ENCODE measurements at places on chromosomes 6 and 20. TPM values are rescaled to one million over a fixed set of nuclear protein-coding genes. Genes with fewer than 3 reads are reported as not detected.

- H3K36me3 ChIP-seq = no peaks in the 10 kb centered on the region
- H3K27me3 ChIP-seq = no peaks in the 10 kb centered on the region
- H3K4me3 ChIP-seq = no peak overlapping the region
- H3K27ac ChIP-seq = no peak overlapping the region
- H3K4me1 ChIP-seq = no peaks in the 10 kb centered on the region
- no peak for DNase-seq
Observed at GRCh38 chr6:50637267-50637666, 76.1 kb upstream of the TFAP2D start.

Gene SAMD3
- 4.7 TPM for total RNA-seq

DNA sequence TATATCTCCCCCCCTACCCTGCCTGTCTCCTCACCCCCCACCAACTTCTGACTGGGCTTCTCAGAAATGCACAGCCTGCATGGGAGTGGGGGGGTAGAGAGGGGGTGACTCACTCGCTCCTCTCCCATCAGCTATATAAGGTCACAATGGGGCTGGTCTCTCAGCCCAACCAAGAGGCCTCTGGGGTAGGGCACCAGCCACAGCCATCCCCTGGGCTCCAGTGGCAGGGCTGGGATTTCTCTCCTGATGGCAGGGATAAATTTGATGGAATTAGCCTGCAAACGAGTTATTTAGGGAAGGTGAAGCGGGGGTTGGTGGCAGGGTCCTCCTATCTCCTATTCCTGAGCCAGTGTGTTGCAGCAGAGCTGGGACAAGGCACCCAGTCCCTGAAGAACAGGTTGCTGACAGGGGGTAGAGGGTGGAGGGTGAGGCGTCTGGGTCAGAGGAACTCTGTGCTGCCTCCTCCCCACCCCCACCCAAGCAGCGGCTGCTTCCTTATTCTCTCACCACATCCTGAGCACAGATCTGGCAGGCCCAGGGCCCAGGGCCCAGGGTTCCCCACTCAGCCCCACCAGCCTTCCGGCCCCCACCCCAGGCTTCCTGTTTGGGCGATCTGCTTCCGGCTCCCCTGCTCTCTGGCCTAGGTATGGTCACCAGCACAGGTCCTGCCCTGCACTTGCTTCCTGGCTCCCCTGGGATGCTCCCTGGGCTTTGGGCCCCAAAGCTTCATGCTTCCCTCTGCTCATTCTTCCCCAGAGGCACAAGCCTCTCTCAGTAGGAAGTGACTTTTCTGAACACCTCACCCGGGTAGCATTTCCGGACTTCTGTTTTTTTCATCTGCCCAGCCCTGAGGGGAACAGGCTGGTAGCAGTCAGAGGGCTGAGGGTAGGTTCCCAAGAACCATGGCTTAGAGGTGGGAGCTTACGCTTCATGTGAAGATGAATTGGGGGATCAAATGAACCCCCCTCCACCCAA lies 4.0 kb downstream of the PPP1R18 start:
- peak overlapping the region; percentile 70 for H3K4me3 ChIP-seq
- H3K27me3 ChIP-seq = no peaks in the 10 kb centered on the region
- peak overlapping the region; percentile 99 for H3K27ac ChIP-seq
- peak; percentile 88 for DNase-seq

Gene SLC17A1
- total RNA-seq = not detected

Gene OLIG3
- not detected for total RNA-seq

Gene TINAG
- total RNA-seq = not detected

DNA sequence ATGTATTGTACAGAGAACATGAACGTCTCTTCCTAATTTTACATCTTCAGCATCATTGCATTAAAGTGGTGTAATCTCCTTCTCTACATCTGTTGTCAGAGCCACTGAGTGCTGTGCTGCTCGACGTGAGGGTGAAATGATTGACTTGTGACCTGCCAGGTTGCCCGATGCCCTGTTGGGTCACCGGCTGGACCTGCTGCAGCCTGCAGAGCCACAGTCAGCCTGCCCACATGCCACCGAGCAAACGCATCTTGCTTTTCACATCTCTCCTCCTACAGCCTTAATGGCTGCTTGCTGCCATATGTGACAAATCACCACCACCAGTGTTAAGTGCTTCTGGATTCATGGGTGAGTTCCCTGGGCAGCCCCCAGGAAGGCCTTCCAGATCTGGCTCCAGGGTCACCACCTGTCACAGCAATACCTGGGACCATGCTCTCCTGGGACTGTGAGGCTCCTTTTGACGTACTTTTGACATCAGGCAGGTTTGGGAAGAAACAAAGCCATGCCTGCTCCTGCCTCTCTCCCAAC lies 80.3 kb downstream of the ASXL1 start:
- no peaks in the 10 kb centered on the region for H3K27me3 ChIP-seq
- DNase-seq = no peak
- H3K4me1 ChIP-seq = peaks cover 4% of the 10 kb centered on the region
- peaks cover 87% of the 10 kb centered on the region for H3K36me3 ChIP-seq
- no peak overlapping the region for H3K4me3 ChIP-seq

Gene NKAIN4
- not detected for total RNA-seq

DNA sequence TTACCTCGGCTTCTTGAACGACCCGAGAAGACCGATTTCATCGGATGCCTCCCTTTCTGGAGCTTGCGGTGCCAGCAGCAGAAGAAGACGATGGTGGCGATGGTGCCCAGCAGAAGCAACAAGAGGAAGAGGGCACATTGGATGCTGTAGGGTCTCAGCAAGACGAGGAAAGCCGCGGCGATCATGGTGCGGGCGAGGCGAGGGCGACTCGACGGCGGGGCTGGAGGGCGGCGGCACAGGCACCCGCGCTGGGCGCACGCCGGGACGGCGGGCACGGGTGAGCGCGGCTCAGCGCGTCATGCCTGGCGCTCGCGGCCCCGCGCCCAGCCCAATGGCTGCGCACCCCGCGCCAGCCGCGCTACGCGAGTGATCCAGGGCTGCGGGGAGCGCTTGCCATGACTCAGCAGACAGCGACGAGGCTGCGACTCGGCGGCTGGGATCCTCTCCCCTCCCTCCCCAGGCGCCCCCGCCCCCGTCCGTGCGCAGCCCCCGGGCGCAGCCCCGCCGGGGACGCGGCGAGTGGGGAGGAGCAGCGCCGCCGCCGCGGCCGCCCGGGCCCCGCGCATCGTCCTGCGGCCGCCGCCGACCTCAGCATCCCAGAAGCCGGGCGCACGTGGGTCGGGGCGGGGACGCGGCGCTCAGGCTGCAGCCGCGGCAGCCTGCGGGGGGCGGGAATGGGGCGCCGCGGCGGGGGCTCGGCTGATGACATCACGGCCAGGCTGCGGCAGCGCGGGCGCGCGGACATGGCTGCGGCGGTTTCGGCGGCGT lies at the start of gene BEND6:
Gene BEND6 (plus strand): TSS at position 705 of the 768 bp plus-strand sequence. CDS start 26,704 bp downstream, outside the sequence.
- peaks cover 17% of the 10 kb centered on the region for H3K27me3 ChIP-seq
- peak; percentile 89 for DNase-seq
- H3K4me1 ChIP-seq = peaks cover 18% of the 10 kb centered on the region
- H3K27ac ChIP-seq = peak within 1 kb of the TSS; percentile 62
- no peaks in the 10 kb centered on the region for H3K36me3 ChIP-seq

- H3K27me3 ChIP-seq = no peaks in the 10 kb centered on the region
- no peaks in the 10 kb centered on the region for H3K36me3 ChIP-seq
- no peaks in the 10 kb centered on the region for H3K4me1 ChIP-seq
- H3K27ac ChIP-seq = no peak overlapping the region
Observed at GRCh38 chr20:45672765-45673164, 2.7 kb upstream of the WFDC11 start.

Gene CYB5R4
- 24.9 TPM for total RNA-seq

DNA sequence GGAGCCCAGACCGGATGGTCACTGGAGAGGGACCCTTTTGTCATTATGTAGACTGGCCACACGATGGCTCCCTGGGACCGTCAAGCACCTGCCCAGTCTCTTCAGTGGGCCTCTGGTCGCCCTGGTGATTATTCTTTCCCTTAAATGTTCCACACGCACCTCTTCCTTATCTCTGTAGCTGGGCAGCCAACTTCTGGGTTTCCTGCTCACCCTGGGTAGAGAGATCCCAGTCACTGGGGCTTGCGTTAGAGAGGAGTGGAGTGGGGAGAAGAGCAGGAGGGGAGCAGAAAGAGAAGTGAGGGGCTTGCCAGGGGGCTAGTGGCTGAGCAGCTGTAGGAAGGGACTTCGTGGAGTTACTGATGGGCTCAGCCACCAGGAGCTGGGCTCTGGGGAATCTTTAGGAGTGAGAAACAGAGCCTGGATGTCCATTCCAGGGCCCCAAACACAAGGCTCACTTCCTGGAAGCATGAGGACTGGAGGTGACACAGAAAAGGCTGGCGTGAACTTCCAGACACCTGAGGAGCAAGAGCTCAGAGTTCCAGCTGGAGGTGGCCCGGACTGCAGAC lies 150.1 kb downstream of the DHX35 start:
- DNase-seq = no peak
- H3K4me1 ChIP-seq = no peaks in the 10 kb centered on the region
- H3K36me3 ChIP-seq = no peaks in the 10 kb centered on the region
- no peak overlapping the region for H3K27ac ChIP-seq

Gene SPEF1
- total RNA-seq = 15.1 TPM

DNA sequence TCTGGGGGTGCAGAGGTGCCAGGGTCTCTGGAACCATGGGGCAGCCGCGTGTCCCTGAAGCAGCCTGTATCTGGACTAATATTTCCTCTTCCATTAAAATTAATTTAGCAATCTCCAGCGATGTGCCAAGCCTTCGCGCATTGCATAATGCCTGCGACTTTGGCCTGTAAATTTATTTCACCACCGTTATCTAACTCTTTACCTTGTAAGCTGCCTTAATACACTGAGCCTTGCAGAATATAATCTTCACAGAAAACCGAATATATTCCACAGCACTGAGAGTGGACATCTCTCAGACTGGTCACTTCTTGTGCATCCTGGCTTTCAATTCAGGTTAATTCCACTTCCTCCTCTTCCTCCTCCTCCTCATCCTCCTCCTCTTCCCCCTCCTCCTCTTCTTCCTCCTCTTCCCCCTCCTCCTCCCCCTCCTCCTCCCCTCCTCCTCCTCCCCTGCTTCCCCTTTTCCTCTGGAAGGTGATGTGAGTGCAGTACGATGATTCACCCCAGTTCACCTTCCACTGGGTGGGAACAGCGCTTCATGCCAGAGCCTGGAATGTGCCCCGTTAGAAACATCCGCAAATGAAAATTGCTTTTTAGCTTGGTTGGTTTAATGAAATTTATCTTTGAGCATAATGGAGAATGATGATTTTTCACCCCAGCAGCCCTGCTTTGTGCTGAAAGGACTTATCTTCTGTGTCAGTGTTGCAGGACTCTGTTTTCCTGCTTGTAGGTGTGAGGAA lies 101.4 kb downstream of the CDH4 start:
- H3K36me3 ChIP-seq = no peaks in the 10 kb centered on the region
- no peak for DNase-seq
- no peaks in the 10 kb centered on the region for H3K27me3 ChIP-seq

Gene FAM209B
- total RNA-seq = 0.89 TPM
